Activated CD4-positive, alpha-beta T cell treated with anti-CD3 and anti-CD28 coated beads for 48 hours (primary cell): ENCODE measurements at places on chromosomes 2 and 18.

- no peak for DNase-seq
These were observed 29.2 kb upstream of the MBOAT2 start for GRCh38 chr2:9032536-9033255.

DNA sequence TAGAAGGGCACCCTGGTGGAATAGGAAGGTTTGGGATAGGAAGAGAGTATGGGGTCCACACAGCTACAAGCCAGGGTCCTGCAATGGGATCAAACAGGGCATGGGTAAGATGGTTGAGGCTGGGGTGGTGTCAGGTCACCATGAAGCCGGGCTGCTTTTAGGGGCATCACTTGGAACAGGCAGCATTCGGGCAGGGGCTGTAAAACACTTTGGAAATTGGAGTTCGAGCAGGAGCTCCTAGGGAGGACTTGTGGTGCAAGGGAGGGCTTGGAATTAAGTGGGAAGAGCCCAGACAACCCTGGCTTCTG lies 47.1 kb upstream of the PLB1 start:
- no peak for DNase-seq

GRCh38 chr2:237527766-237528165 lies 38.6 kb upstream of the PRLH start:
- DNase-seq: no peak

DNA sequence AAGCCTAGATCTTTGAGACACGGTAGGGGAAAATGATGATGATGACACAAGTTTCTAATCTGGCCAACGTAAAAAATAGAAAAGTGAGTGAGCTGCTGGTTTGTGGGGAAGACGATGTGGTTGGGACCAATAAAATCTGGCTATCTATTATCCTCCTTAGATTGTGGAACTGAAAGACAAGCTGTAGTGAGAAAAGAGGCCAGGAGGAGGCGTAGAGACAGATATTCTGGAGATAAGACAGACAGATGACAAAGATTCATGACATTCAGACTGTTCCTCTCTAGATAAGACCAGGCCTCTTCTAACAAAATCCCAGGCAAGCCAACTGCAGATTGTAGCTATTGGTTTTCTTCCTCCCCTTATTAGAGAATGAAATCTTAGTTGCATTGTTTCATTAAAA lies 376.3 kb upstream of the UBE2E3 start:
- DNase-seq: peak; percentile 7

DNA sequence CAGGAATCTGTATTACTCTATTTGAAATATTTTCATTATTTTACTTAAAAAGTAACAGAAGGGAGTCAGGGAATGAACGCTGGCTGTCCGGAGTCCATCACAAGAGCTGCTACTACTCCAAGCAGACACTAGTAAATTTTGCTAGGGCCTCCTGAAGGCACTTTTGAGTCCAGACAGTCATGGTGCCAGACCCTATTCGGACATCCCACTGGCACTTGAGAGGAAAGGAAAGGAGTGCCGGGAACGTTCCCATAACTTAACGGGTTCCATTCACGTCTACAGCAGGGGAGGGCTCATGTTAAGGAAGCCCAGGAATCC lies 563 bp upstream of the GMCL1 start:
- DNase-seq: no peak

GRCh38 chr18:77906103-77906892 lies 656.6 kb downstream of the GALR1 start:
- no peak for DNase-seq

DNA sequence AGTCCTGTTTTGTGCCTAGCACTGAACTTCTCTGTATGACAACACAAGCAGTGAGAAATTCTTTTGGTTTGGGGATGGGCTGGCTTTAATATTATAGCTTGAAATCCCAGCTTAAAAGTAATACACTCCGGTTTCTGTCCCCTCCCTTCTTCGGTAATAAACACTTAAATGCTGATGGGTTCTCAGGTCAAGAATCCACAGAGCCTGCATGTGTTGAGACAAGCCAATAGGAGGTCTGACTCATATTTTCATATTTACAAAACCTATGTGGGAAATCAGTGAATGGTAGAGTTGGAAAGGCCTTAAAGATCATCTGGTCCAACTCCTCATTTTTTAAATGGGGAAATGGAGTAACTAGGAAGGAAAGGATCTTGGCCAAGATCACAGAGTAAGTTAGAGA lies 47.5 kb downstream of the VSNL1 start:
- DNase-seq: no peak

GRCh38 chr2:199488772-199489400 lies 31.1 kb upstream of the SATB2 start:
- DNase-seq: peak; percentile 67

GRCh38 chr2:100786297-100786658 lies 33.7 kb upstream of the NPAS2 start:
- DNase-seq: no peak

GRCh38 chr2:205054789-205055188 lies 509.5 kb downstream of the PARD3B start:
- DNase-seq: no peak

DNA sequence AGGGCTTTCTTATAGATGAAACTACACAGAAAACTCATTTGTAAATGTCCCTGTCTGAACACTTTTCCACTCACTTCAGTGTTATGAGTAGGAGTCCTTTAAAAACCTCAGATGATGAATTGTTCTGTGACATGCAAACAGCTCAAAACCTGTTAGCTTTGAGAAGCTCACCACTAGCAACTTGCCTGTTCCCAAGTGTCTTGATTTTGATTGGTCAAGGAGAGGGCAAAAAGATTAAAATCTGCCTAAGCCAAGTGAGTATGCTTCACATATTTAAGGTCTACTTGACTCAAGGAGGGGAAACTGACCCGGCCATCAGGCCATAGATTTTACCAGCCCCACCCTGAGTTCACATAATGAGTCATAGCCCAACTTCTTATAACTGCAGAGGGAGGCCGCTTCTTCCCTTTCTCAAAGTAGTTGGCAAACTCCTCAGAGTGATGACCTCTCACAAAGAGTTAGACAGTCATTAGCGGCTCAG lies 45.2 kb upstream of the MEIS1 start:
- DNase-seq: no peak

DNA sequence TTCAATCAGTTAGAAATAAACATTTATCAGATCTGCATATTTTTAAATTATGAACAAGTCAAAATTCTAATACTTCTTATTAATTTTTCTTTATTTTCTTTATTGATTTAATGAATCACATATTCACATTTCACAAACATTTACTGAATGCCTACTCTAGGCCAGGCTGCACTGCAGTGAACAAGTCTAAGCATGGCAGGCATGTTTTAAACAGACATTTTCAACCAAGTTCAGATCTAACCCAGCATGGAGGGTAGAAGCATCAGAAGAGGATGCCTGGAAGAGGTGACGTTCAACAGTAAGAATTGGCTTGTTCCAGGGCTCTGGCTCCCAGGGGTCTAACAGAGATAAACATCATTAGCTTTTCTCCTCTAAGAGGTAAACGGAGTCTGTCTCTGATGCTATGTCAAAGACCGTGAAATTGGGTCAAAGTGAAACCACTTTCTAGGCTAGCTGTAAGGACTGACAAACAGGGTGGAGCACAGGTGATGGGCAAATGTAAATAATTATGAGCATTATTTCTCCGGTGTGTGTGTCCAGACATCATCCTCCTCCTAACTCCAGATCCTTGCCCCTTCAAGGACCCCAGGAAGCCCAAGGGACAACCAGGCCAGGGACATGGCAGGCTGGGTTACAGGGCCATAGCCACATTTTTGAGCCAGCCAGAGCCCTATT lies 50.6 kb downstream of the UNC50 start:
- peak; percentile 42 for DNase-seq

- no peak for DNase-seq
These were observed 500.2 kb downstream of the XIRP2 start for GRCh38 chr2:167388497-167388896.

DNA sequence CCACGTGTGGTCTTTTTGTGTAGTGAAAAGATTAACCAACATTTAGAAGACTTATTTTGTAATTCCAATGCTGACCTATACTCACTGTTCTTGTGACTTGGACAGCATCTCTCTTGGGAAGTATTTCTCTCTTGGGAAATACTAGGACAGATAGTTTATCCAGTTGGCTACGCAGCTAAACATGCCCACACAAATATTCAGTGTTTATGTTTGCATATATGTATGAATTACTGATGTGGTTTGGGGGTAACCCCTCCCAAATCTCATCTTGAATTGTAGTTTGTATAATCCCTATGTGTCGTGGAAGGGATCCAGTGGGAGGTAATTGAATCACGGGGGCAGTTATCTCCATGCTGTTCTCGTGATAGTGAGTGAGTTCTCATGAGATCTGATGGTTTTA lies 2062.3 kb upstream of the CELF4 start:
- no peak for DNase-seq

- no peak for DNase-seq
These were observed 307.4 kb upstream of the VWC2L start for GRCh38 chr2:214103276-214104001.
